ENCODE measurements at places on chromosomes 4 and X.

DNA sequence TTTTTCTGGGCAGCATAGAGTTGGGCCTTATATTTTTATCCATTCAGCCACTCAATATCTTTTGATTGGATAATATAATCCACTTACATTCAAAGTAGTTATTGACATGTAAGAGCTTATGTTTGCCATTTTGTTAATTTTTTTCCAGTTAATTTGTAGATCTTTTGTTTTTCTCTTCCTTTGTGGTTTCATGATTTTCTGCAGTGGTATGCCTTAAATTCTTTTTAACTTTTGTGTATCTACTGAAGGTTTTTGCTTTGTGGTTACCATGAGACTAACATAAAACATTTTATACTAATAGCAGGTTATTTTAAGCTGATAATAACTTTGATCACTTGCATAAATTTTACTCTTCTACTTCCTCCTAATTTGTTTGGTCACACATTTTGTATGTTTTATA is 140.8 kb upstream of the GATB start:
- no peak for DNase-seq

- no peak for DNase-seq
These were observed 6.9 kb upstream of the HDAC6 start for GRCh38 chrX:48794911-48795515.

DNA sequence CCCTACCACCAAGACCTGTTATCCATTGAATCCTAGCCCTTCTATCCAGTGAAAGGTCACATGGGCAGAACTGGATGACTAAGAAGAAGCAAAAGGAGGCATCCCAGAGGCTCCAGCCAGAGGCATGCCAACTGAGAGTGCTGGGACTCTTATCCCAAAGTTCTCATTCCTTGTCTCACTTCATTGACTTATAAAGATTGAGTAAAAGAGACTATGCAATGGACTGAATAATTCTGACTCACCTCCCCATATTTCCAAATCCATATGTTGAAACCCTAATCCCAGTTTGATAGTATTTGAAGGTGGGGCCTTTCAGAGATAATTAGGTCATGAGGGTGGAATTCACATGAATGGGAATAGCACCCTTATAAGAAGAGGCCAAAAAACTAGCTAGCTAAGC is 131.4 kb downstream of the COL25A1 start:
- DNase-seq: no peak

DNA sequence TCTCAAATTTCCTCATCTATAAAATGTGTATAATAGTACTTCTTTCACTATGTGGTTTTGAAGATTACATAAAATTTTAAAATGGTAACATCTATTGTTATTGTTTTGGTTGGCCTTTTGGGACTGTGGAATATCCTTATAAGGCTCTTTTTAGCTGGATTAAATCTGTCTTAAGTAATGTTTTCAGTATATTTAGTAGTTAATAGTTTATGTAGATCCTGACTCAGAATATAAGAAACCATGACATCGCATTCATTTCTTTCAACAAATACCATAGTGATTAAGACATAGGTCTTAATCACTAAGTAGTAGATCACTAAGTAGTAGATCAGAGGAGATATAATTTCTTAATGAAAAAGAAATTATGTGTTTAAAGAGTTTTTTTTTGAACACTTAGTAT is 48.5 kb downstream of the MRPL1 start:
- no peak for DNase-seq

DNA sequence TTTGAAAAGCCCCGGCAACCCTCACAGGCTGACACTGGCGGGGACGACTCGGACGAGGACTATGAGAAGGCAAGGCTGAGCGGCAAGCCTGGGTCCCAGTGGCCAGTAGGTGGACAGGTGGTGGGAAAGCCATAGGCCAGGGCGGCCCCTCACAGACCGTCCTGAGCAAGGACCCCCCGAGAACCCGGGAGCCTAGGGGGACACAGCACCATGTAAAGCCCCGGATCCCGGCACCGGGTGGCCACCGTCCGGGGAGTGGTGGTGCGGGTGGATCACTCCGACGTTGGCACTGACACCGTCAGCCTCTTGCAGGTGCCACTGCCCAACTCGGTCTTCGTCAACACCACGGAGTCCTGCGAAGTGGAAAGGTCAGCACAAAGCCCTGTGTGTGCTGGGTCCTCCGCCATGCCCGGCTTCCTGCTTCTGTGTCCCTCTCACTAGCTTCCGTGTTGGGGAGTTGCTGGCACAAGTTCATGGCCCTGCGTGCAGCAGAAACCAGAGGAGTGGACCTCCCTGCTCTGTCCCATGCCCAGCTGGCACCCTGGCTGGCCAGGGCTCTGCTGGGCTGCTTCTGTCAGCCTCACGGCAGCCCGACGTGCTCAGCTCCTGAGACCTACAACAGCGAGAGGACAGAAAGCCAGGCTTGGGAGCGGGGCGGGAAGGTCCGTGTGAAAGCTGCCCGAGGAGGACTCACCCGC is 11.9 kb upstream of the ADD1 start:
- DNase-seq: no peak

GRCh38 chr4:88919056-88919455 is 137.9 kb downstream of the FAM13A start:
- no peak for DNase-seq

- no peak for DNase-seq
These were observed 10.7 kb upstream of the HCCS start for GRCh38 chrX:11100281-11101035.

GRCh38 chr4:56806666-56807065 is 14.8 kb downstream of the SPINK2 start:
- DNase-seq: no peak

DNA sequence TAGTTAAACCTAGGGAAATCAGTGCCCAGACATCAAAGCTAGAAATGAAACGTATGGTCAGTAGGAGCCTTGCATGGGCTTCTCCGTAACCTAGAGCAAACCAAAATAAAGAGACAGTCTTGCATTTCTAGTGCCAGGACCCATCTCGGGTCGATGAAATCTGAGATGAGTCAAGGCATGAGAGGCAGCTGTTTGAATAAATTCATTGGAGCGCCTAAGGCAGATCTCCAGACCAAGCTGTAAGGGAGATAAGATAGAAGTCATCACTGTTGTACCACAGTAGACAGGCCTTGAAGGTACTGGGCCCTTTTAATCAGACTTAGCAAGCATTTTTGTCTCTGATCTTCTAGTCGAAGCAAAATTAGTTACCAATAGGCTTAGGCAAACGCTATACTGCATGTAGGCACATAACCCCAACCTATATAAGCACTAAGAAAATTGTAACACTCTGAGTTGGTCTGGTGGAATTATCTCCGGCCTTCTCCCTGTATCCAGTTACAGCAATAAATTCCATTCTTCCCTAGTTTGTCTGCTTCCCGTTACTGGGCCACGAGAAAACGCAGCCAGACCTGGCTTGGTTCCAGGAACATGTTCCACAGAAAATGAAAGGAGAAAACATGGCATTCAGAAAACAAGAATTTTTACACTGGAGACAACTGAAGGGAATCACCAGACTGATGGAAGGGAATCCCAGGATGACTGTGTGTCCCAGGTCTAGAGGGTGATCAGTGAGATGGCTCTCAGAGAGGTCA is 21.1 kb upstream of the PAPSS1 start:
- no peak for DNase-seq

DNA sequence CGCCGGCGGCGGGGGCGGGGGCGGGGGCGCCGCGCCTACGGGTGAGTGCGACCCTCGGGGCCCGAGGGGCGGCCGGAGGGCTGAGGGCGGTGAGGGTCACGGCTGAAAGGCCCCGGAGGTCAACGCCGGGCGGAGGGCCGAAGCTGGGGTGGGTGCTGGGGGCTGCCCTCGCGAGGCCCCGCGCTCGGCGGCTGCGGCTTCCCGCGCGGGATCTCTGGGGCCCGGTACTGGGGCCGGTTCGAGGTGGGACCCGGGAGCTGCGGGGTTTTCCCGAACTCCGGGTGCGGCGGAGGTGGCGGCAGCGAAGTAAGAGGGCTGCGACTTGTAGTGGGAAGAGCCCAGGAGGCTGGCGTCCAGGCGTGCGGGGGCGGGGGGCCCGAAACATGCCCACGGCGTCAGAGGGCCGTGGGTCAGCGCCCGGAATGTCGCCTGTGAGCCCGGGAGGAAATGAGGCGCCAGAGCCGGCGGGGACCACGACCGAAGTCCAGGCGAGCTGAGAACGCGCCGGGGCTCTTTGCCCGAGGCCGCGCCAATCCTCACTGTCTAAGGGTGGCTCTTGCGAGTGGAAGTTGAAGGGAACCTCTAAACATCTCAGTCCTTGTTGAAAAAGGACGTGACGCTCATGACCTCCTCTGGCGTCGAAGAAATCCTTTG is 407 bp downstream of the IL13RA1 start:
- DNase-seq: no peak

- DNase-seq: no peak
These were observed 84.4 kb downstream of the STOX2 start for GRCh38 chr4:183989461-183989860.

DNA sequence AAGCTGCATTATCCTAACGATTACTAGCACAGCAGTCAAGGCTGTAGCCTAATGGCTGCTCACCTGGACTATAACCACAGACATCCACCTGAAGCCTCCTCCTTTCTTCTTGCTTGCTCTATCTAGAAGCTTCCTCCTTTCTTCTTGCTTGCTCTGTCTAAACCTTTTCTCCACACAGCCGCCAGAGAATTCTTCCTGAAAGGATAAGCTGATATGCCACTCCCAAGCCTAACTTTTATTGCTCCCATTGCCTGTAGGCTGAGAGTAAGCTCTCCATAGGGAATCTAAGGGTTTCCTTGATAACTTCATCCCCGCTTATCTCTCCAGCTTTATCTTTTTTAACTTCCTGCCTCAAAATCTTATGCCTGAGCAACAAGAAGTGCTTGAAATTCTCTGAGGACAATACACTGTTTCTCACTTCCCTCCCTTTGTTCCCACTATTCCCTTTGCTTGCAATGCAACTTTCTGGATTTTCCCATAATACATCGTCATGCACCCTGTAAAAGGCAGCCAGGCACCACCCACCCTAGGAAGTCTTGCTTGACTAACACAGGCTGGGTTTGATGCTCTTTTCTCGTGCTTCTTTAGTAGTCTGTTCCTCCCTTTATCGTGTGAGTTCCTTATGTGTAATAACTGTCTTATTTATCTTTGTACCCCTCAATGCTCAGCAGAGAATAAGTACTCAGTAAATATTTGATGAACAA is 1.4 kb upstream of the LRIT3 start:
- no peak for DNase-seq

DNA sequence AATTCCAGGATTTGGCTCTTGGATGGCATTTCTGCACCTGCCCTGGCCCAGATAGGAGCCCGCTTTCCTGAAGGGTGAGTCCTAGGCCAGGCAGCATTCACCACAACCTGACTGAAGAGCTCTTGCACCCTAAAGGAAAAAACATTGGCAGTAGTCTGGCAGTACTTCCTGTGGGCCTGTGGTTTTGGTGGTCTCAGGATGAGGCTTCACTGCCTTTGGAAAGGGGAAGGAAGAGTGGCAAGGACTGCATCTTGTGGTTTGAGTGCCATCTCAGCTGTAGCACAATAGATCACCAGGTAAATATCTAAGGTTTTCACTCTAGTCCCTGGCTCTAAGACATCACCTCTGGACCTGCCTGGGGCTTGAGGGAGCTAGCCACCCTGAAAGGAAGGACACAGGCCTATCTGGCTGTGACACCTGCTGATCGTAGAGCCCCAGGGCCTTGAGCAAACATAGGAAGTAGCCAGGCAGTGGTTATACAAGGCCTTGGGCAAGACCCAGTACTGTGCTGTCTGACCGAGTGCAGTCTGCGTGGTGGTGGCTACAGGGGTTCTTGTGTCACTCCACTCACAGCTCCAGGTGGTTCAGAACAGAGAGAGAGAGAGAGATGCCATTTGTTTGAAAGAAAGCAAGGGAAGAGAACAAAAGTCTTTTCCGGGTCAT is 28.5 kb upstream of the PRRG1 start:
- DNase-seq: no peak

DNA sequence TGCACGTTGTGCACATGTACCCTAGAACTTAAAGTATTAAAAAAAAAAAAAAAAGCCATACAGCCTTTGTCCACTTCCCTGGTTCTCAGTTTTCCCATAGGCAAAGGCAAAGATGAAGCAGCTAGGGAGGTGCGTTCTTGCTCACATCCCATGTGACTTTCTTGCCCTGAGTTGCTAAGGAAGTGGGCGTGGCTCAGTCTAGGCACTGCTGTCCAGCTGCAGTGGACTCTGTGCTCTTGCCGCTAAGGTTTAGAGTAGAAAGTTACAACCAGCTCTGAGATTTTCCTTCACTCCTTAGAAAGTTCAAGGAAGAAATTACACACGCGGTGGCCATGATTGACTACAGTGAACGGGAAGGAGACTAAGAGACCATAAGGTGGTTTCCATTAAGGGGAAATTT is 144.7 kb downstream of the NAA11 start:
- DNase-seq: no peak

- DNase-seq: no peak
These were observed 31.9 kb upstream of the RASGEF1B start for GRCh38 chr4:81503586-81503985.

DNA sequence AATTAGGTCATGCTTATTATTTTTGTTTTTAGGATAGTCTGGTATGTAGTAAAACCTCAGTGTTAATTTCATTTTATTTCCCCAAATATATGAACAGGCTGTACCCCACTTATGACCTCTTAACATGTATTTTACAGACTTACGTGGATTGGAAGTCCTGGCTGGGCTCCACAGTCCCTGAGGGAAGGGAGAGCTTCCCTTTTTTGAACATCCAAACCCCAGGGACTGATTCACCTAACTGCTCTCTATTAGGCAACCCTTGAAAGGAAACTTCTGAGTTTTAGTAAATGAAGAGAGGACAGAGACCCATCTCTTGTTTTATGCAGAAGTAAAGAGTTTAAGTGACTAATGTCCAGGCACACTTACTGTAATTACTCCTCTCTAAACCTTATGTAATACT is 233.1 kb upstream of the SPRY1 start:
- DNase-seq: no peak

- no peak for DNase-seq
These were observed 20.0 kb downstream of the RHOH start for GRCh38 chr4:40216622-40217366.

DNA sequence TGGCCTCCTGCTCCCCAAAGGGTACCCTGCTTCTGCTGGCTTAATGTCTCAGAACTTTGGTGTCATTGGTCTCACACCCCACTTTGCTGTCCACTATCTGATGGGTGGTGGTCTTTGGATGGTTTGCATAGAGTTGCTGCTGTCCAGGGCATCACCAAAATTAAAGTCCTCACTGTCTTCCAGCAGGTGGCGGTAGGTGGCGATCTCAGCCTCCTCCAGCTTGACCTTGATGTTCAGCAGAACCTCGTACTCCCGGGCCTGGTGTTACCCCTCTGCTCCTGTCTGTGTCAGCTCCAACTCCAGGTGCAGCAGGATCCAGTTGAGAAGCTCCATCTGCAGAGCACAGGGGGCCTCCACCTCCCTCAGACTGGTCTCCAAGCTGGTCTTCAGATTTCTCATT is 1169.5 kb upstream of the PABPC4L start:
- DNase-seq: no peak

DNA sequence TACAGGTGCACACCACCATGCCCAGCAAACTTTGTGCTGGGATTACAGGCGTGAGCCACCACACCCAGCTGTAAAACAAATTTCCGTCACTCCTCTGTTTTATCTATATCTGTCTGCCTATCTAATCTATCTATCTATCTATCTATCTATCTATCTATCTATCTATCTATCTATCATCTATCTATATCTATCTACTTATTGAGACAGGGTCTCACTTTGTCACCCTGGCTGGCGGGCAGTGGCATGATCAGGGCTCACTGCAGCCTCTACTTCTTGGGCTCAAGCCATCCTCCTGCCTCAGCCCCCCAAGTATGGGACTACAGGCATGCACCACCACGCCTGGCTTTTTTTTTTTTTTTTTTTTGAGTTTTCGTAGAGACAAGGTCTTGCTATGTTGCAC is 20.6 kb downstream of the AKAP14 start:
- no peak for DNase-seq

- no peak for DNase-seq
These were observed 35.4 kb downstream of the CEP44 start for GRCh38 chr4:174318829-174319764.
